Activated CD4-positive, CD25-positive, alpha-beta regulatory T cell treated with anti-CD3 and anti-CD28 coated beads, Interleukin-2, amount 50 U/mL, for 72 hours (primary cell): ENCODE measurements at places on chromosomes 4 and X.

GRCh38 chr4:118774321-118774720 is 61.6 kb downstream of the SEC24D start:
- DNase-seq: no peak

GRCh38 chr4:113057891-113058290 is 8.4 kb downstream of the ANK2 start:
- no peak for DNase-seq

GRCh38 chrX:32825009-32825408 is 386.3 kb downstream of the DMD start:
- DNase-seq: no peak

- DNase-seq: no peak
These were observed 97.7 kb upstream of the PDHA2 start for GRCh38 chr4:95742179-95742578.

DNA sequence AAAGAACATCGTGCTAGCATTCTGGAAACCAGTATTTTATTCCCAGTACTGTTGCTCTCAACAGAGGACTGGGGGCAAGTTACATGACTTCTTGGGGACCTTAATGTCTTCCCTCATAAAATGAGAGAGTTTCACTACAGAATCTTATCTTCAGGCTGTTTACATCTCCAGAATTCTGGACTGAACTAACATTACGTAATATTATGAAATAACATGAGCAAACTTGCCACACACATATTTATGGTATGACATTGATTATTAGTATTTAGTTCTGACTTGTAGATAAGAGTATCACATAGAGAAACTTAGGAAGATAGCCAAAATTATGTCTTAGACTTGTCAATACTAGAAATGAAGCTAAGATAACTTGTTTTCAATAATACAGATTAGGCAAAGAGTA is 68.0 kb downstream of the NFKB1 start:
- no peak for DNase-seq

GRCh38 chrX:7117587-7117986 is 29.9 kb upstream of the STS start:
- no peak for DNase-seq

DNA sequence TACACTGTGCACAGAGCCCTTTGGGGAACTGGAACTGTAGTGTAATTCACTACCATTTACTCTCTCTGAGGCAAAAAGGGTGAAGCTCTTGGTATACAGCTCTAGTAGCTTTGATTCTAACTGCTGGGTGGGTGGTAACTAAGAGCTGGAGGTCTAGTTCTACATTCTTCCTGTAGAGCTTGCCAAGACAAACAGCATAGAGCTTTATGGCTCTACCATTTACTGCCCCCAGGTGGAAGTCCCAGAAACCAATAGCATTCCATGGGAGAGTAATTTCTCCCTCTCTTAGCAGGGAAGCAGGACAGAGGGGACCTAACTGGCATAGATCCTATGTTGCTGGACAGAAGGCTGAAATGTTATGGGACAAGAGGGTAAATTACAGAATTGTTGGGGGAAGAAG is 26.7 kb downstream of the HDAC8 start:
- DNase-seq: no peak

- no peak for DNase-seq
These were observed 145.1 kb downstream of the PRDM5 start for GRCh38 chr4:120777459-120777858.

DNA sequence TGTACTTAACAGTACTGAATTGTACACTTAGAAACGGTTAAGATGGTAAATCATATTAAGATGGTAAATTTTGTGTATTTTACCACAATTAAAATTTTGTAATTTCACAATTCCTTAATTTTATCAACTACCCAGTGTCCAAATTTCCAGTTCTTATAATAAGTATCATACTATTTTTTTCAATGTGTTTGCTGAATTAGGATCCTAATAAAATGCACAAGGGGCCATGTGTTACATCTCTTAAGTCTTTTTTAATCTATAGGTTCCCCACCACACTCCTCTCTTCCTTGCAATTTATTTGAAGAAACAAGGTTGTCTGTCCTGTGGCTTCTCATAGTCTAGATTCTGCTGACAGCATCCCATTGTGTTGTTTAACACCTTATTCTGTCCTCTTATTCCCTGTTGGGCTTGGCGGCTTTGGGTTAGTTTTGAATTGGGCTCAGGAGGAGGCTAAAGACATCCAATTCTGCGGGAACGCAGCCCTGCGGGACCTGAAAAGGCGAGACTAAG is 533 bp upstream of the SYAP1 start:
- no peak for DNase-seq

DNA sequence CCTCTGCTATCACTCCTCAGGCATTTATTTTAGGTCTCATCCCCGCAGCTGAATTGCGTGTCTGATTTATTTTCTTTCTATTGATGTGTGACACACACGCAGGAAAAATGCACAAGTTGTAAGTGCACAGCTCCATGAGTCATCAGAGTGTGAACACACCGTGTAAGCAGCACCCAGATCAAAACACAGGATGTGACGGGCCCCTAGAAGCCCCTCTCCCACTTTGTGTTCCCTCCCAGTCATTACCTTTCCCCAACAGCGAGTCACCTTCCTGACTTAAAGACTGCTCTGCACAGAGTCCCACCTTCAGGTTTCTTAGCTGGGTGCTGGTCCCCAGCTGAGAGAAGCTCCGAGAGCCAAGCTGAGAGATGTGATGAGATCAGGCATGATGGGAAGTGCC is 436.7 kb downstream of the MID1IP1 start:
- DNase-seq: no peak

DNA sequence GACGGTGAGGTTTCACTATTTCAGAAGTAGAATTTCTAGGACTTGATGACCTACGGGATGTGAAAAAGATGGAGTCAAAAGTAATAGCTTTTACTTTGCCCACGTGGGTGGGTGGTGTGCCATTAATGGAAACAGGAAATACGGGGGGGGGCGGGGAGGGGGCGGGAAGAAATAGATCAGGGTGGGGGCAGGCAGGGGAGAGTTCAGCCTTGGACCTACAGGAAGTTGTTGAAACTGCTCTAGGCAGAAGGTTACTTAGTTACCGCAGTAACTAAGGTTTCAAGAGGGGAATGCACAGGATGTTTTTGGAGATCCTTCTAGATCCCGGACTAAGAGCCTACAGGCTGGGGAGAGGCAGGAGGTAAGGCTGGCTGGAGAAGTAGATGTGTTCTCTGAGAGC is 3.6 kb upstream of the FHL1 start:
- no peak for DNase-seq

- DNase-seq: no peak
These were observed 17.6 kb downstream of the PDGFC start for GRCh38 chr4:156953951-156954350.

GRCh38 chr4:67719953-67720617 is 19.1 kb upstream of the UBA6 start:
- no peak for DNase-seq
